AG04450 (cell line): ENCODE measurements at places on chromosomes 3 and 15. TPM values are rescaled to one million over a fixed set of nuclear protein-coding genes. Genes with fewer than 3 reads are reported as not detected.

HRH1 gene
- 24.6 and 25.4 TPM in 2 replicates for polyA plus RNA-seq

SOX14 gene
- not detected in 2 replicates for polyA plus RNA-seq

LRRIQ4 gene
- not detected in 2 replicates for polyA plus RNA-seq

ATG3 gene
- polyA plus RNA-seq: 44.5 and 60.7 TPM in 2 replicates

SLC22A13 gene
- 0.15 and 0.19 TPM in 2 replicates for polyA plus RNA-seq

ANKUB1 gene
- polyA plus RNA-seq: not detected in 2 replicates

MOBP gene
- polyA plus RNA-seq: not detected in 2 replicates

PLA2G4D gene
- not detected in 2 replicates for polyA plus RNA-seq

RGMA gene
- polyA plus RNA-seq: 0.17 and 0.36 TPM in 2 replicates

GPR160 gene
- 0.07 and 0.27 TPM in 2 replicates for polyA plus RNA-seq

COL7A1 gene
- 19.8 and 25.8 TPM in 2 replicates for polyA plus RNA-seq

CHRNA7 gene
- 0.04 and 0.27 TPM in 2 replicates for polyA plus RNA-seq

GPR176 gene
- 83.9 and 116 TPM in 2 replicates for polyA plus RNA-seq
